Stimulated activated CD4-positive, alpha-beta T cell treated with anti-CD3 and anti-CD28 coated beads, Interleukin-2, amount 100 ng/mL, for 24 hours (primary cell): ENCODE measurements at places on chromosomes 1 and 21.

- DNase-seq: no peak
Observed at GRCh38 chr21:37800456-37801061, 115.7 kb downstream of the KCNJ6 start.

GRCh38 chr1:229158341-229158921 lies 112.5 kb upstream of the RAB4A start:
- no peak for DNase-seq

DNA sequence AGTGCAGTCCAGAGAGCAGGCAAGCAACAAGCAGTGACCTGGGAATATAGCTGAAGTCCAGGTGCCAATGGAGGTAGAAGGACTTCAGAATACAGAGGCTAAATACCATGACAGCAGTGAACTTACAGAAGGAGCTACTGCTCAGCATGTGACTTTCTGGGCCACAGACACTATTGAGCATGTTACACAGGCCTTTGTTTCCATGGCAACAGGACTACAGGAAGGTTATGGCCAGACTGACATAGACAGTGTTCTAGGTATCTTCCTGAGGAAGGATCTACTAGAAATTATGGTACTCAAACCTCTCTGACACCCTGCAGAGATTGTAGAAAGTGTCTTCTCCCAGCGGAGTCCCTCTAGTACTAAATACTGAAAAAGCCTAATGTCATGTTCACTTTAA lies 11.0 kb downstream of the OR2M5 start:
- DNase-seq: no peak

DNA sequence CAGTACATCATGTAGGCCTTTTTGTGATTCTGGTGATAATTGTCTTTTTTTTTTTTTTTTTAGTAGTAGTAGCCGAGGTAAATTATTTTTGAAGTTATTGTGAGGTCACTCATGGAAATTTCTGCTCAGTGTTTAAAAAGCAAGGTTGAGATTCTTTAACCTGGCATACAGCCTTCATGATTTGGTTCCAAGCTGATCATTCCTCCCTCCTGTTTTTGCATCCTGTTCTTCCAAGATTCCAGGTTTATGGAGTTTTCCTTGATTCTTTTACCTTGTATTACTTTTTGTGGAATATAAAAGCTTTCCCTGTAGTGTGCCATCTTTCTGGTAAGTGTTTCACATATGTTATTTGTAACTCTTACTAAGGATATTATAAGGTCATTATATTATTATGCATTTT lies 9.1 kb downstream of the ZFYVE9 start:
- DNase-seq: no peak

GRCh38 chr1:225253173-225253572 lies 174.7 kb downstream of the LBR start:
- DNase-seq: no peak

GRCh38 chr1:202069662-202070061 lies 53.1 kb upstream of the GPR37L1 start:
- no peak for DNase-seq

DNA sequence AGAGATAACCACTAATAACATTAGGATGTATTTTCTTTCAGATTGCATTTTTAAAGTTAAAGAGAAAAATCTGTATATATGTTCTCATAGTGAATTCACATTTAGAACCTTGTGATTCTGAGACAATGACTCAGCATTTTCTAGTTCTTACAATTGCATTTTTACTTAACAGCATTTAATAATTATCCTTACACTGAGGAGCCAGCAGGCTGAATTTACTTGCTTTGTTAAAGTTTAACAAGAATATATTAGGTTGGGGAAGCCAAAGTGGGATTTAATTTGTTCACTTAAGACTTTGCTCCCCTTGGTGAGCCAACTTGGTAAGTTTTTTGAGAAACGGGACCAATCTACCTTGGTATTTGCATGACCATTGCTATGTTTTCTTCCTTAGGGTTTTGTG lies 4.5 kb downstream of the PATJ start:
- DNase-seq: no peak

GRCh38 chr1:58816747-58817221 lies 32.9 kb upstream of the JUN start:
- DNase-seq: no peak

GRCh38 chr1:236063551-236063918 lies 1.4 kb downstream of the NID1 start:
- DNase-seq: no peak

DNA sequence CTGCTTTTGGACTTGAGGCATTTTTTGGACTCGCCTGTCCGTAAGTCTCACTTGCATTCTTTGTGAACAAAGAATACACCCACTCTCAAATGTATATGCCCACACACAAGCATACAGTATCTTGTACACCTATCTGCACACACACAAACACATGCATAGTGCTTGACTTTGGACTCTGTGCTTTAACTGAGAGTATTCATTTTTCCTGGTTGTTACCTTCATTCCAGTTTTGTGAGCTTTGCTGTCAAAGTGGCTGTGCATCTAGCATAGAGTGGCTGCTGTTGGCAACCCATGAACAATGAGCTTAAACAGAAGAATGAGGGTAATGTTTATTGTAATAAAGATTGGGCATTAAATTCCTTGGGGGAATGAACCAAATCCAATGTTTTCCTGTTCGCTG lies 199.0 kb downstream of the PDE4B start:
- no peak for DNase-seq

DNA sequence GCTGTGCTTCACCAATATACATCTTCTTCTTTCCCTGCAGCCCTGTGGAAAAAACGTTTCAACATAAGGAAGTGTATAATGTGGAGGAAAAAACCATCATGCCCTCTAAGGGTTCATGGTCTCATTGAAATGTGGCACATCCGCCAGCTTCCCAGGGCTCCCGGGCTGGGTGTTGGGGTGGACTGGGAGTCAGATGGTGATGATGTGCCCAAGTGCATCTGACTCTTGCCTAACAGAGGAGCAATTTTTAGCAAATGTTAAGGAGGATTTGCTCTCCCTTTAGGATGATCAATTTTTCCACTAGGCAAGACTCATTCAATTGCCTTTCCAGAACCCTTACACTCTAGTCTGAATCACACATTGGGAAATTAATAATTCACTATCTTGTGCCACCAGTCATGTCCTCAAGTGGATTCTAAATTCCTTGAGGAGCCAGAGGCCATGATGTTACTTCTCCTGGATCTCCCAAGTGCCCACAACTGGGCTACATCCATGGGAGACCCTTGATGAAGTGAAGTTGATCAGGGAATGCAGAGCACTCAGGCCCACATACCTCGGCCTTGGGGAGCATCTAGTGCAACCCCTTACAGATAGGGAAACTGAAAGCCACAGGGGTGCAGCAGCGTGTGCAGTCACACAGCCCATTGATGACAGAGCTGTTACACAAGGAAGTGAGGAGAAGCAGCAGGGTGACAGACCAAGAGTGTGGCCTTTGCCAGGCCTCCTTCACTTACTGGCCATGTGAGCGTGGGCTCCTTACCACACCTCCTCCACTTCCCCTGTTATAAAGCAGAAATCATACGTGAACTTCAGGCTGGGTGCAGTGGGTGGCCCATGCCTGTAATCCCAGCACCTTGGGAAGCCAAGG lies 100.0 kb upstream of the SLC44A3 start:
- DNase-seq: no peak

- no peak for DNase-seq
Observed at GRCh38 chr21:45552696-45553391, 10.6 kb upstream of the SLC19A1 start.

GRCh38 chr21:39208624-39209333 lies 25.5 kb upstream of the PSMG1 start:
- no peak for DNase-seq

GRCh38 chr1:8679395-8679800 lies 138.0 kb downstream of the RERE start:
- no peak for DNase-seq

DNA sequence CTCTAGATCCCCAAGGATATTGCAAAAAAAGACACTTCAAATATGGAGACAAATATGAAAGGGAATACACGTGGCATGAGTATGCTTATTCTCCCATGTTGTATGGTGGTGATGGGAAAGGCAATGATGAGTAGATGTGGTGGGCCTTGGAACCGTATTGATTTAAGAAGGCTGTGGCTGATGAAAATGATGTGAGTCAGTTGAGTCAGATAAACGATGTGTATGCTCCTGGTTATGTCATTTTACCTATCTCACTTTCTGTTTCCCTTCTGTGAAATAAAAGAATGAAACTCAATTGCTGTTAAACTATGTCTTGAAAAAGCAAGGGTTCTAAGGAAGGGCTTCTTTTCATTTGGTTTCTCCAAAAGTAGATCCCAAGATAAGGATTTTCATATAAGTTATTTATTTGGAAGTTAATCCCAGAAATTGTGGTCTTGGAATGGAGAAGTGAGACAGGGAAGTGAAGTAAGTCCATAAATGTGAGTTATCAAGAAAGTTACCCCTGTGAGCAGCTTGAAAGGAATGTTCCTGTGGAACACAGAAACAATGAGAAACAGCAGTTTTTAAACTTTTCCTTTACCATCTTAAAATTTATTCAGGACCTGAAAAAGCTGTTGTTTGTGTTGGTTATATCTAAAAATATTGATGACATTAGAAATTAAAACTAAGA lies 292.0 kb downstream of the DUSP10 start:
- DNase-seq: no peak

DNA sequence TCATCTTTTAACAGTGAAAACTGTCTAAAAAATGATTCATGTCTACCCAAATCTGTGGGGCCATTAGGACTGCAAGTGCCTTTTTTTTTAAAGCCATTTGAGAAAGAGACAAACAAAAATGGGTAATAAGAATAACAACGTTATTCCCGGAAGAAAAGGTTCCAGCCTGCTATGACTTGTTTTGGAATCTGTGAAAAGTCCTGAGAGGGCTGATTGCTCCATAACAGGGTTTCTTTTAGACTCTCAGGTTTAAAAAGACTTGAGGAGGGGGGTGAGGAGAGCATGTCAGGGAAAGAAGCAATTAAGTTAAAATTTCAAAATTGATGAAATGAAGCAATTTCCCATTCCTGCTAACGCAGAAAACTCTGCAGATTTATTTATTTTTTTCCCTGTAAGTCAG lies 56.4 kb downstream of the CACHD1 start:
- DNase-seq: no peak

DNA sequence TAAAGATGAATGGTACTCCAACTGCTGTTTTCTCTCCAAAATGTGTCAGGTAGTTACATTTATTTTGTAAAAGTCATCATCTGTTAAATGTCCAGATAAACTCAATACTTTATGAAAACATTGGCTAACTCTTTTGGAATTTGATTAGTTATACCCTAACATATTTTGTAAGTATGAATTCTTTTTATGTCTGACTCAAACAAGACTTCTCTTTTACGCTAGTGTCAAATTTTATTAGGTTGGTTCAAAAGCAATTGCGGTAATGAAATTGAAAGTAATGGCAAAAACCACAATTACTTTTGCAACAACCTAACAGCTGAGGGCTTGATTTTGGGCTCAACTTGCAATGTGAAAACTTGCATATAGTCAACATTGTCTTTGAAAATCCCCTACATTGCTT lies 41.0 kb upstream of the USP25 start:
- DNase-seq: no peak

- DNase-seq: no peak
Observed at GRCh38 chr21:34039678-34040382, 33.5 kb upstream of the MRPS6 start.

GRCh38 chr21:28439251-28439650 lies 553.4 kb downstream of the LTN1 start:
- no peak for DNase-seq
